Amygdala (tissue), 56 donors: ENCODE measurements at places on chromosomes 2 and 18.

DNA sequence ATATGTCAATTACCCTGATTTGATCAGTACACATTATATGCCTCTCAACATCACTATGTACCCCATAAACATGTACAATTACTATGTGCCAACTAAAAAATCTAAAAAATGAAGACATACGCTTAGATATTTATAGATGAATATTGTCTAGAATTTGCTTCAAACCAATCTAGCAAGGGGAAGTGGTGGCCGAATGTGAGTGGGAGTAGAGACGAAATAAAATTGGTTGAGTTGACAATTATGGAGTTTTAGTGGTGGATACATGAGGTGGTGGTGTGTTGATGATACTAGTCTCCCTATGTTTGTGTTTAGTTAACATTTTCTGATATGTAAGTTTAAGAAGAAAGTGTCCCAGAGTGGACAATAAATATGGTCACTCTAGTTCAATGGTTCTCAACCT is 49.0 kb downstream of the SDC1 start:
- no peak for DNase-seq

- no peak for DNase-seq
Measured at GRCh38 chr2:175064797-175065196, 59.6 kb upstream of the CHN1 start.

- no peak for DNase-seq
Measured at GRCh38 chr2:44746856-44747615, 194.5 kb upstream of the SIX3 start.

DNA sequence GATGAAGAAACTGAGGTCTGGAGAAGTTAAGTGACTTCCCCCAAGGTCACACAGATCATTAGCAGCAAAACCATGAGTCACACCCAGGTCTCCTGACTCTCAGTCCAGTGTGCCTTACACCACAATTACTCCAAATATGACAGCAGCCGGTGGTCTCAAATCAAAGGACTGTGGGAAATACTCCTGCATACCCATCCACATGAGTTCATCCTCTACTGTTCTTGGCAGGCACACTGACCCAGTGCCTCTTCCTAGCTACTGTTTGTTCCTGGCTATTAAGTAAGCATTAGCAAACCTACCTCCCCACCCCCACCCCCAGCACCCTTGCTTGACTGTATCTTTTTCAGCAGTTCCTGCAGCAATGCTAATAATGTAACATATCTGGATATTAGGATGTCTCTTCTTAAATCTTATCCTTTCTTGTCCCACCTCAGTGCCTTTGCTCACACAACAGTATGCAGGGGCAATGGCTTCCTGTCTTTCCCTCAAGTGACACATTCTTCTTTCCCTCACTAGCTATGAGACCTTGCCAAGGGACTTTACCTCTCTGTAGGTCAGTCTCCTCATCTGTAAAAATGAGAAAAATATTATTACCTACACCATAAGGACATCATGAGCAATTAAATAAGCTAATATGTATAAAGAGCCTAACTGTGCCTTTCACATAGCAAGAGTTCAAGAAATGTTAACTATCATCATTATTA is 46.2 kb downstream of the FAM98A start:
- DNase-seq, result no peak

DNA sequence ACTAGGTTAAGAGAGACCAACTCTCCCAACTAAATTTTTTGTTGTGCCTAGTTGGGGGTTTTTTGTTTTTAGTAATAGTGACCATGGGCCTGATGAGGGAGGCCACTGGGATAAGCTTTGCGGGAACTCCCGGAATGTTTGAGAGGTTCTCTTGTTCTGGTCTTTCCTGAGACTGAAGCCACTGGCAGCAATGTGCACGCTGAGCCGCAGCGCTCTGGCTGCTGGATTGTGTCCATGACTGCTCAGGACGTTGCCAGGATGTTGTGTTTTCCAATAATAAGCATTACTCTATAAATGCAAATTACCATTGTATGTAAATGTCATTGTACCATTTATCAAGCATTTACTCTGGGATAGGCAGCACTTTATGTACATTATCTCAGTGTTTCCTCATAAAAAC is 126.1 kb downstream of the GALNT1 start:
- no peak for DNase-seq

DNA sequence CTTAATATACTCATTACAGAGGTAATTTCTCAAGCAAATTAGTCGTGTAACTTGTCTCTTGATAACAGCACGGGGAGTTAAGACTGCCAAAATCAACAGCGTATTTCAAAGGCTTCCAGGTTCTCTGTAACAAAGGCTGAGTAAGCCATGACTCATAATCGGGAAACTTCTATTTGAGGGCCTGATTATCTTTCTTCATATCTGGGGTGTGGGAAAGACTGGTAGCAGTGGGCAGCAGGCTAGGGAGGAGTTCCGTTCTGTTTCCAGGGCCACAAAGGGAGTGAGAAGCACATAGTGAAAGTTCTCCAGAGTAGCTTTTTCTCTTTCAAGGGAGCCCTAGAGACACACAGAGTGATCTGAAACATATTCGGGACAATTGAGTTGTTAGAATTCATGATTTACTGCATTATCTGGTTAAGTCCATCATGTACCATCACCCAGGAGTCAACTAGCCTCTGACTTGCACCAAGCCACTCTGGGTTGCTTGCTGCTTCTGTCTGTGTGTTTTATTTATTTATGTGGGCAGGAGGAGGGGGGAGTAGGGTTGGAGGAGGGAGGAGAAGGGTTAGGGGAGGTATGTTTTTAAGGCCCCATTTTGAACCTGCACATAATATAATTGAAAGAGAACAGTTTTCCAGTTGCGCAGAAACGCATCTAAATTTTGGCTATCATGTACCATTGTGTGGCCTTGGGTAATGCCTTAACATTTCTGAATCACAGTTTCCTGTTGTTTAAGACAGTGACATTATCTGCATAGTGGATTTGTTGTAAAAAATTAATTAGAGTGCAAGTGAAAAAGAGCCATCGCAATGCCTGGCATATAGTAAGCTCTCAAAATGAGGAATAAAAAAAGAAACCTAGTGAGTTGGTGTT is 80.5 kb upstream of the ITPRID2 start:
- no peak for DNase-seq

GRCh38 chr2:210895132-210895531 is 338.7 kb downstream of the CPS1 start:
- no peak for DNase-seq

DNA sequence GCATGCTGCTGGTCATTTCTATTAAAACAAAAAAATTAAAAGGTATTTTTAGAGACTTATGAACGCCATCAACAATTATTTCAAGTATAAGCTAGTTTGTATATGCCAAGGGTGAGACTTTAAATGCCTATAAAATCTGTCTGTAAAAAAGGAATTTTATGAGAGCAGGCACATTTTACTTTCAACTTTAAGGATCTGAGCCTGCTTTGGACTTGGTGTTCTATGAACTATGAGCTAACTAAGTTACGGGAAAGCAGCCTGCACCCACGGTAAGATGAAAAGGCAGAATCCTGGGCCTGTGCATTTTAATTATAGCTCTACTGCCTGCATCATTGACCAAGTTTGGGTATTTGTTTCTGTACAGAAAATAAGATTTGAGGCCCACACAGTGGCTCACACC is 95.4 kb downstream of the PLEKHM3 start:
- no peak for DNase-seq

- no peak for DNase-seq
Measured at GRCh38 chr2:194087089-194087958, 1569.7 kb upstream of the SLC39A10 start.
